ENCODE measurements at places on chromosomes 6 and 20.
A peak's percentile ranks its signal among the peaks of the same experiment; 100 is the strongest.

- no peak for ATAC-seq
These were observed 3.5 kb upstream of the MOXD1 start for GRCh38 chr6:132404736-132405135.

GRCh38 chr6:127918506-127919427 is 17.9 kb upstream of the THEMIS start:
- ATAC-seq: no peak

DNA sequence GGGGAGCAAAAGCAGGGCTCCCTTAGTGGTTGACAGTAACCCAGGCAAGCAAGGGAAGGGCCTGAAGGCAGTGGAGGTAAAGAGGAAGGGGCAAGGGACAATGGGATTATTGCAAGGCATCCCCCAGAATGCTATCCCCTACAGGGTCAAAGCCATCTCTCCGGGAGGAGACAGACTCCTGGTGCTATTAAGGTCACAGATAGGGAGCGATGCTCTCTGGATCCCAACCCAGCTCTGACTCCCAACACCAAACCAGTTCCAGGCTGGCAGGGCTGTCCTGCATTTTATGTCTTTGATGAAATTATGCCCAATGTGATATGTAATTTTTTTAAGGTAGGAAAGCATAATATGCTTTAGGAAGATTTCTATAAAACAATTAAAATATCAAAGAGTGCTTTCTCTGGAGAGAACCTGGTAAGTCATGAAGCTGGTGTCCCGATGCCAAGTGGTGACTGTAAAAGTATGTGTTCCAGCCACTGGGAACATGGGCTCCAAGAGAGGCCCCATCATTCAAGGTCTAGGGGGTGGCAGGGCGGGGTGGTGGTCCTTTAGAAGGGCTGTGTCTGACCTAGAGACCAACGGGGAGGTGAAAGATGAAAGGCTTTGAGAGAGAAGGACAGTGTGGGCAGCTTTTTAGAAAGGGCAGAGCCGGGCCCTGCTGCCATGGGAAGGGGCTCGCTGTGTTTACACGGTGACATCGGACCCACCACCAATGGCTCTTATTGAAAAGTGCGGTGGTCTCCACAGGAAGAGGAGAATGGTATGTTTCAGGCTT is 276.5 kb downstream of the CDC5L start:
- ATAC-seq: no peak

DNA sequence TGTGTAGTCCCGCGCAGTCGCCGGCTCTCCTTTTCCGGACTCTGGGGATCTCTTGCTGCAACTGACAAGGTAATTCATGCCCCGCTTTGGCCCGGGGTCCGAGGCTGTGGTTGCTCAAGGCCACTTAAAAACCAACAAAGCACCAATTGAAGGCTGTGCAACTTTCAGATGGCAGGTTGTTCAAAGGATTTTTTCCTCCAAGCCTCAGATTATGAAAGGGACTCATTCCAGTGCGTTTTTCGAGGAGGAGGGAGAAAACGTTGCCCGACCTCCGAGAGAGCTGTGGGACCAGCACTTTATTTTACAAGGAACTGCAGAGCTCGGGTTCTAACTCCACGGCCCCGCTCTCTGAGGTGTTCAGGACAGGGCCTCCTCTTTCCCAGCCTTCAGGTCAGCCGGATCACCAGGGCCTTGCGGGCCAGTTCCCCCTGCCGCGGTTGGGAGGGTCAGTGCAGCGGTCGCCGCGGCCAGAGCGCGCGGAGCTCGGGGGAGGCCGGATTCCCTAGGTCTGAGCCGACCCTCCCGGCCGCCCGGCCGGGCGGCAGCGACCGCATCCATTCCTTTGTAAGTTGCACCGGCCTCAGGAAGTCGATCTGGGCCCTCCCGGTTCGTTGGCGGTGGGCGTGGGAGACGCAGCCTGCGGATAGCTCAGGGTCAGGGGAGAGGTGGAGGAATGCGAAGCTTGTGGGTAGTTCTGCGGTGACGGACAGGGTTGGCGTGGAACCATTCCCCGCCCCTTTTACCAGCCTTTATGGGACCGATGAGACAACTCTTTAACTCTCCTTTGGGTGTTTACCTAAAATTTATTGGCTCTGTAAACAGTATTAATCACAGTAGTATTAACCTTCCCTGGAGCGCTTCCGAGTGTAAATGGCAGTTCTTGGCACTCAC is 1.6 kb downstream of the UTRN start:
- peak; percentile 29 for ATAC-seq

GRCh38 chr20:10563935-10564492 is 109.8 kb downstream of the JAG1 start:
- ATAC-seq: no peak

DNA sequence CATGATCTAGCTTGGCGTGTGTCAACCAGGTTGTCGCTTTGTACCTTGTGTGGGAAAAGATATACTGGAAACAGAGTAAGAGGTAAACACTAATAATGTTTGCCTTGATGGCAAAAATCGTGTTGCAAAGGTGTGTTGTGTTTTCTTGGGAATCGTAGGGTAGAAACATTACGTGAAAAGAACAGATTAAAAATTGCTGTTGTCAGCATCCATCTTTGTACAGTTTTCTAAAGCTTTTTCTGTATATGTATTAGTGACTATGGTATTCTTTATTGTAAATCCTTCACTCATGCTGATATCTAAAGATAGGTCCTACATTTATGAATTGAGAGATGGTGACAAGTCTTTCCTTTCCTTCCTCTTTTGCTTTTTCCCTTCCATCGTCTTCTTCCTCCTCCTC is 116.9 kb downstream of the RPS12 start:
- ATAC-seq: no peak

- ATAC-seq: no peak
These were observed 1.1 kb upstream of the STX7 start for GRCh38 chr6:132513831-132514545.

Measured in motor neuron (in vitro differentiated cells).